Fibroblast of lung (primary cell): ENCODE measurements at places on chromosomes 12 and 14.
A peak's percentile ranks its signal among the peaks of the same experiment; 100 is the strongest.

DNA sequence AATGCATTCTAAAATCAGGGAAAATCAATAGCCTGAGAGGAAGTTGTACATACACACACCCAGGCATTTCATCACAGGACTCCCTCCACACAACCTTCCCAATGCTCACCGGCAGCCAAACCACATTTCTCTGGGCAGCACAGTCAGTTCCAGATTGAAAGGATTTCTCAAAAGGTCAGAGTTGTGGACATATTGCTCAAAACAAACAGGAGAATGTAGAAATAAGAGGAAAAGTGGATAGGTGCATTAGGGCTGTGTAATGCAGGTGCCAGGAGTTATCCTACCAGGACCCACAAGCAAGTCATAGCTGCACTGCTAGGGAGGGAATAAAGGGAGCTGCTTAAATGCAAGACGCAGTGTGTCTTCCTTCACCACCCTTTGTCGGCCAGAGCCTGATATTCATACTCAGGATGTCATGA lies 62.9 kb downstream of the GCH1 start:
- DNase-seq: peak; percentile 22

DNA sequence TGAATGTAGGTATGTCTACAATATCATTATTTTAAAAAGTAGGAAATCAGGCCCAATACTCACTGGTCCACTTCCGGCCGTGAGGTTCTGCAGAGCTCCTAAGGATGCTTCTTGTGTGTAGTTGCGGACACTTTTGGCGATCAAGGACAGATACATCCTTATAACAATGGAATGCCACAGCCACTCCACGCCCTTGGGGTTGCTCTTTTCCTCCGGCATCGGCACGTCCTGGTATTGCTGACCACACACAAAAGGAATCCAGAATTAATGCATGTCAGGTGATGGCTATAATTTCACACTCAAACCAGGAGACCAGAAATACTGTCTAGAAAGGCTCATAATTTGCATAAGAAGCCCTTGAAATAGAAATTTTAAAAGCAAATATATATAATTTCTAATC lies 65.6 kb upstream of the YARS2 start:
- DNase-seq: no peak

DNA sequence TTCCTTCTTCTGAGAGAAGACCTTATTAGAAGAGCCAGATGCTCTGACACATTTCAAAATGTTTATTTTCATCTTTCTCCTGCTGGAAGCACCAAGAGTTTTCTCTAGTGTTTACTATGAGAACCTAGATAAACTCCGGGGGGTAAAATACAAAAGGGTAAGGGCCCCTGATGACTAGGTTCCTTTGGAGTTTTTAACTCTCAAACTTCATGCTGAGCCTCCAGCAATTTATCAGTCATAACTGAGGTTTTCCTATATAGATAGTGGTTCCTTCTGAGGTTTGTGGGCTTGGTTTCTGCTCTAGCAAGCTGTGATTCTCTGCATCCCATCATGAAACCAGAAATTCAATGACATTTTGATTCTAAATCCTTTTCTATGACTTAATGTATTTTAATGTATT lies 210.9 kb downstream of the LRFN5 start:
- peak; percentile 15 for DNase-seq

- DNase-seq: no peak
Measured at GRCh38 chr14:59090572-59090971, 97.9 kb upstream of the DAAM1 start.
